ENCODE measurements at places on chromosomes 7 and 10.

DNA sequence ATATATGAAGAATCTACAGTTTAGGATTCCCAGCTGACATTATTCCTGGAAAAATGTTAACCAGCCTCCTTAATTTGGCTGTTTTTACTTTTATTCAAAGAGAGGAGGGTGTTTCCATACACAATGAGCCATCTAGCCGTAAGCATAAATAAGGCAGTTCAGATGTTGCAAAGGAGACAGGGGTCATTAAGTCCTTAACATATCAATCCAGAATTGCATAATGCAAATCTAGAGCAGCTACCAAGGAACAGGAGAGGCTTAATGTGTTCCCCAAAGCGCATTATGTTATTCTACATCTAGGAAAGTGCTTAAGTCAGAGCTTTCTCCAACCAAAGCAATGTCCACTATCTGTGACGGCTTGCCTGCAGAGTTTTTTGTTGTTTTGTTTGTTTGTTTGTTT is 32.4 kb upstream of the TCF7L2 start:
- DNase-seq: no peak

DNA sequence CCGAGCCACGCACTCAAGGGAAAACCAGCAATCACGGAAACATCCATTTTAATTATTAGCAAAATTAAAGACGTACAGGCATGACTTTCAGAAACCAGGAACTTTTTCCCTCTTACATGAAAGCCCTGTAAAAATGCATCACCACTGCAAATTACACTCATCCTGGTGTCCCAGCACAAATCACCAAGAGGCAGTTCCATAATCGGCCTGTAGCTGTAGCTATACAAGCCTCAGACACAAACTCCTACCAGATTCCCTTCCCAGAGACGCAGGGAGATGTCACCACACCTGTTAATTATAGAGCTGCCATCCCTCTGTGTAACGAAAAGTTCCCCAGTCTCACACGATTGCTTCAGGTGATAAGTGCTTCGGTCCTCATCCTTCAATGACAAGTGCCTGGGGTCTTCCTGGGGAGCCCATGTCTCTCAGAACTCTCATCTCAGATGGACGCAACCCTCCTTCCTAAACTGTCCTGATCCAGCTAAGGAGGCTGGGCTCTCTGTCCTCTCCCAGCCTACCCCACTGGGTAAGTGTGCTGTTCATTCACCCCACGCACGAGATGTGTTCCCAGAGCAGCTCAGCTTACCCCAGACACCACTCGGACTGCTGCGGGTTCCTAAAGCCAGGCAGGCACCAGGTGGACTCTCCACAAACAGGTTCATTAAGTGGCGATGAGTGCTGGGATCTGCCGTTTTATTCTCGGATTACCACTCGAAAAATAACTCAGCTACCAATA is 5.9 kb downstream of the FGFR2 start:
- DNase-seq: no peak

DNA sequence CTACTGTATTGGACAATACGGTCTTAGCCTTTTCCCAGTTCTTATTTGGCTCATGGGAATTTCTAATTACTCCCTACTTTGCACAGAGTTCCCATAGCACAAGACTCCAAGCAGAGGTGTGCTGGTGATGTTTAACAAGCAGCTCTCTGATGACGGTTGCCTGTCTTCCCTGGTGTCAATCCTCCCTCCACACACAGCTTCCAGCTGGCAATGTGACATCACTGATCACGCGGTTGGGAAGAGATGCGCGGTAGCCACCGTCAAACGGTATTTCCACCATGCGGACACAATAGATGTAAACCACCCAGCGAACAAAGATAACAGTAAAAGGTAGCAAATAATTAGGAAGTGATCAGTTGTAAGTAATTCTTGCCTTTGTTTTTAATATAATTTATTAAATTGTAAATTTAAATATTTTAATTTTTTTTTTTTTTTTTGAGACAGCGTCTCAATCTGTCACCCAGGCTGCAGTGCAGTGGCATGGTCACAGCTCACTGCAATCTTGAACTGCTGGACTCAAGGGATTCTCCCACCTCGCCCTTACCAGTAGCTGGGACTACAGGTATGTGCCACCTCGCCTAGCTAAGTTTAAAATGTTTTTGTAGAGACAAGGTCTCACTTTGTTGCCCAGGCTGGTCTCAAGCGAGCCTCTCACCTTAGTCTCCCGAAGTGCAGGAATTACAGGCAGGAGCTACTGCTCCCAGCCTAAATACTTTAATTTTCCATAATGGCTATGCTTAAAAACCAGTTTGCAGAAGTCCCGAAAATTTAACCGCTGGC is 36.3 kb upstream of the IL15RA start:
- DNase-seq: no peak

- peak; percentile 83 for DNase-seq
These were observed 13.1 kb downstream of the PHKG1 start for GRCh38 chr7:56079450-56080185.

- no peak for DNase-seq
These were observed 22.3 kb downstream of the MAP3K8 start for GRCh38 chr10:30456266-30456665.

DNA sequence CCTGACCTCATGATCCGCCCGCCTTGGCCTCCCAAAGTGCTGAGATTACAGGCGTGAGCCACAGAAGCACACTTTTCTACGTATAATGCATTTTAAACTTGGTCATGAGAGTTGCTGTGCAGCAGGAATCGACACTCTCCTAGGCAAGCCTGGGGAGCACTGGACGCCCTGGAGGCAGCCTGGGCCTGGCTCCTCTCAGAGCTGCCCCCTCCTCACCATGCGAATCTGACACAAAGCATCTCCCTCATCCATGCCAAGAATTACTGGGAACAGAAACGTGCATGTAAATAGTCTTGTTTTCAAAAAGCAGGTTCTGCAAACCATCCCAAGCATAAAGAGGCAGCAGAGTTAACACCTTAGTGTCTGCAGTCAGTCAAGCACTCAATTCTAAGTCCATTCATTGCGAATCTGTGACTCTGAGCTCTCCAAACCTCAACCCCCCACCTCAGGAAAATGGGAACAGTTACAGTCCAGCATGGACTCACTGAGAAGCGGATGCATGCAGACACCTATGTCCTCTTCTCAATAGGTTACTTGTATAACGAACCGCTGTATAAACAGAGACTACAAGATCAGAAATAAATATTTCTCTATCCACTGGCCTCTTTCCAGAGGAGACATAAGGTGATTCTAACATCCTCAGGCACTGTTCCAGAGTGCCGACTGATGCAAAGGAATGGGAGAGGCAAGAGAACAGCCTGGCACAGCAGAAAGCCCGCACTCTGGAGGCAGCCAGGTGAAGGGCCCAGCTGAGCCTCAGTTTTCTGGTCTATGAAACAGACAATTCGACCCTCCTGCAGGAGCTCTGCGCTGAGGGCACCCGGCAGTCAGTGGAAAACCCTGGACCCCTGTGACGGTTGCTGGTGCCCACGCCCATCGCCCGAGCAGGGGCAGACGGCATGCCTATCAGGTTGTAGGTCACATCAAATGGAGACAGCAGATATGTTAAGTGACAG is 68.9 kb downstream of the MAD1L1 start:
- peak; percentile 37 for DNase-seq

DNA sequence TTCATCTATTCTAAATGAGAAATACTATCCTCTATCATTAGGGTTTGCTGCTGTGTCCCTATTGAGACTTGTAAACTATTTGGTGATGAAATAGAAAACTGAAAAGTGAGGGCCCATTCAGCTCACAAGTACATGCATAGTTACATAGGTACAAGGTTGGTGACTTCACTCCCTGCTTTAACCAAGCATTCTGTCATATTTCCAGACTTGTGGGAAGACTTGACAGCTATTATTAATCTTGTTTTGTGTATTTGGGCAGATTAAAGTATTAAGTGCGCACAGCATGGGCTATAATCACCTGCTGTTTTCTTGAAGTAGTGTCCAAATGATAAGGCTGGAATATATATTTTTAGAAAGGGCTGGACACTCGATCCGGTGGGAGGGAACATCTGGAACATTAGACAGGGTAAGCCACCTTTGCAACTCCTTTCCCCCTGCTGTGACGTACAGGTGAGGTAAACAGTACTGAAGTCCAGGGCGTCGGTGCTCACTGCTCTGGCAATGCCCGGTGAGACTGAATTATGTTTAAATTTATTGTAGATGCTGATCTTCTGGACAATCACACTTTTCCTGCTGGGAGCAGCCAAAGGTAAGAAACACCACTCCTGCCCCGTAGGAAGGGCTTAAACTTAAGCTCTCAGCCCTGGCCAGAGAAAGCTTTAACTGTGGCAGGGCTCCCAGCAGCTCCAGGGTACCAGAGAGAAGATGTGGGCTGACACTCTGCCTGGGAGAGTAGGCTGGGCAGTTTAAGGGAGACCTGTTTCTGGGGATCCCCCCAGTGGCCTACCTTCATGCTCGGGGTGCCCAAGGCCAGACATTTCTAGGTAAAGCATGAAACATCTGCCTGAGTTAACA is at the start of gene PNLIPRP1:
TSS of gene PNLIPRP1 (plus strand) at position 370 of the 855 bp plus-strand sequence. CDS start at position 541, 171 bp downstream.
- DNase-seq: no peak

DNA sequence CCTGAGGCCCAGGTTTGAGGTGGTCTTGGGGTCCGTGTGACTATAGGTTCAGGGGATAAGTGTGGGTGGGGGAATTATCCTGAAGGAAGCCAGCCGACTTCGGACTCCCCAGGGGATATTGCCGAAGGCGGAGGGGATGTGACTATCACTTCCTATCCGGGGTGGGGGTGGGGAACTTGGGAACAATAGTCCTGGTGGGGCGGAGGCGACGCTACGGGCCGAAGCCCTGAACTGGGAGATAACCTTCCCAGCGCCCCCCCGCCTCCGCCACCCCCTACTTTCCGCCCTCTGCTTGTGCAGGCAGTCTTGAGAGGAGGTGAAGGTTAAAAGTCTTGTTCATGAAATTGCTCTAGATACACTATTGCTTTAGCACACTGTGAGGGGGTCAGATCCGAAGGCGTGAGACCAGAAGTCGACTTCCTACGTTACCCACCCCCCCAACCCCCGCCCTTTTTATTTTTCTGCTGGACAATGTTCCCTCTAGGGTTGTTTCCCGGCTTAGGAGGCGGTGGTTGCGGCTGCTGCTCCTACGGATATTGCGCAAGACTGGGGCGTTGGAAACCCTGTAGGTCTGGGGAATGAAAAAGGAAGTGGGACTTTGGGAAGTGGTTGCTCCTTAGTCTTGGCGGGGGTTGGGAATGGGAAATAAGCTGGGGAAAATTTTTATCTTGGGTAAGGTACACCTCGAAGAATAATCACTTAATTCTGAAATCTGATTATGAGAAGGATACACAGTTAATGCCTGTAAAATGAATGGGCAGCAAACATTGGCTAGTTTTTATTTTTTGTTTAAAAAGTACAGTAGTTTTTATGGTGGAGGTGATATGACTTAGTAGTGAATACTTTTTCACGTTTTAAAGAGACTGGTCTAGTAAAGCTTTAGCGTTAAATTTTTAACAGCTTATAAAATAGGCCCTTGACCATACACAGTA is 1.5 kb downstream of the PTPN12 start:
- peak; percentile 90 for DNase-seq

DNA sequence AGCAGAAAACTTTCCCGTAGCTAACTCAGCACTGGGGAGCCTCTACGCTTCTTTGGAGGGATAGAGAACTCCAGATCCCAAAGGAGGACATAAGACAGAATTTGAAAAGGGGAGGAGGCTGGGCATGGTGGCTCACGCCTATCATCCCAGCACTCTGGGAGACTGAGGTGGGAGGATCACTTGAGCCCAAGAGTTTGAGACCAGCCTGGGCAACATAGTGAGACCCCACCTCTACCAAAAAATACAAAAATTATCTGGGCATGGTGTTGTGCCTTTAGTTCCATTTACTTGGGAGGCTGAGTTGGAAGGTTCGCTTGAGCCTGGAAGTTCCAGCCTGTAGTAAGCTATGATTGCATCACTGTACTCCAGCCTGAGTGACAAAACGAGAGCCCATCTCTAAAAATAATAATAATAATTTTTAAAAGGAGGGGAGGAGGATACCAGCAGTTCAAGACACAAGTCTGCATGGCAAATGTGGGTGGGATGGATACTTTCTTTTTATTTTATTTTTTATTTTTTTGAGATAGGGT is 165.9 kb upstream of the SH2B2 start:
- DNase-seq: no peak

DNA sequence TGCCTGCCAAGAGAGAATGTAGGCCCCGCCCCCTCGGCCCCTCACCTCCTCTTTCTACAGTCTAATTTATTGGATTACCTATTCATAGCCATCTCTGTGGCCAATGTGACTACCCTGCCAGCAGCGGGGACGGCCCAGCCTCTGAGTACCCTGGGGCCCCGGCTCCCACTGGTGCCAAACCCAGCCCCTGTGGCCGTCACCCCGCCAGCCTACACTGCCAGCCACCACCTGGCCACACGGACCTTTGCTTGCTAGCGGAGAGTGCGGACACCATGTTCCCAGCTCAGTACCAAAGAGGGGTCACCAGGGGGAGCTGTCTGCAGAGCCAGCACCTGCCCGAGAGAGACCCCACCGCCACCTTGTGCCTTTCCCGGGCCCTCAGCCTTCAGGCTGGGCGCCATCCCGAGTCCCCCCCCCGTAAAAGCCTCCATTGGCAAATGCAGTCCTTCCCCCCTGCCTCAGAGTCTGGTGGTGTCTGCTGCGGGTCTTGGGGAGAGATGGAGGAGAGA is 511.1 kb downstream of the ZNF37A start:
- no peak for DNase-seq

DNA sequence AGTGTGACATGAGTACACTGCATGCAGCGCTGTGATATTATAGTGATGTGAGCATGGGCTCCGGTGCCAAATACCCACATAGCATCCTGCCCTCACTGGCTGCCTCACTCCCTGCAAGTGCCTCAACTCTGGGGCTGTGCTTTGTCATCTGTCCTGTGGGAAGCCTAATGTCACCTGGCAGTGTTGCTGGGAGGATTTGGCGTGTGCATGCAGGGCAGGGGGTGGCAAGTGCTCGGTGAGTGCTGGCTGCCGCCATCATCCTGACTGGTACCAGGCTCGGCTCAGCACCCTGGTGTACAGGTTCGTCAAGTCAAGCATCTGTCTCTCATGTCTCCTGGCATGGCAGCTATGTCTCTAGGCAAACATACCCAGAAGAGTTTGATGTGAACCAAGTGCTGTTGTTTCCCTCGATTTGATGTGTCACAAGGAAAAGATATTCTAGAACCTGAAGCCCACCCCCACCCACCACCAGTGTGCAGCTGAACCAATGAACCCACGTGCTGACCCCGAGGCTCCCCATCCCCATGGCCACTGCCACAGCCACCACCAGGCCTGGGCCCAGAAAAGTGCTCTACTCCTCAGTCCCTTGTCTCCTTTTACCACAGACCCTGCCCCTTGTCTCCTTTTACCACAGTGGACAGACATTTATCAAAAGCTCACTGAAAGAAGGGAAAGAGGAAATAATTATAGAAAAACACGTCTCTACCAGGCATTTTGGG is 135.8 kb downstream of the MAPK8 start:
- DNase-seq: no peak

GRCh38 chr7:131424219-131424822 is 96.6 kb downstream of the MKLN1 start:
- no peak for DNase-seq
